Tongue (tissue), 3 donors: ENCODE measurements at places on chromosomes 1 and 21. TPM values are rescaled to one million over a fixed set of nuclear protein-coding genes. Genes with fewer than 3 reads are reported as not detected.

DNA sequence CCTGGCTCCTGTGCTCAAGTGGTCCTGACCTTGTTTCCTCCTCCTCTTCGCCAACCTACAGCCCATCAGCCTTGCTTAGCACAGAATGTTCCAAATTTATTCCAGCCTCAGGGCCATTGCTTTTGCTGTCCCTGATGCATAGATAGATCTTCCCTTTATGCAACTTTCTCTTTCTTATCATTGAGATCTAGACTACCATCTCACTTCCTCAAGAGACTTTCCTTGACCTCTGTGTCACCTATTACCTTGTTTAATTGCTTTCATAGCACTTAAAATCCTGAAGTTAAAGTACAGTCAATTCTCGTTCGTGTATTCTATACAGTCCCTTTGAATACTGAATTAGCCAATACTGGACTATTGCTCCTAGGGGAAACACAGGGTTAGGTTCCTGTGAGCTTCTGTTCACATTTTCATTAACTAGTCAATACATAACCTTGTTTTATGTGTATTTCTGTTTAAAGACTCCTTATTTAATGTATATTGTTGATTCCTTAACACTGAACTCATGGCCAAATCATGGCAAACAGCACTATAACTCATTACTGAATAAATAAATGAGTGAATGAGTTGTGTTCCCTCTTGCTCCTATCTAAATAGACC, 26.2 kb upstream of the MCOLN3 start:
- DNase-seq: no peak

- DNase-seq: peak; percentile 56
Measured at GRCh38 chr1:22044690-22045420, 7.7 kb upstream of the CDC42 start.

Gene ATP1A2
- 144 TPM for total RNA-seq

DNA sequence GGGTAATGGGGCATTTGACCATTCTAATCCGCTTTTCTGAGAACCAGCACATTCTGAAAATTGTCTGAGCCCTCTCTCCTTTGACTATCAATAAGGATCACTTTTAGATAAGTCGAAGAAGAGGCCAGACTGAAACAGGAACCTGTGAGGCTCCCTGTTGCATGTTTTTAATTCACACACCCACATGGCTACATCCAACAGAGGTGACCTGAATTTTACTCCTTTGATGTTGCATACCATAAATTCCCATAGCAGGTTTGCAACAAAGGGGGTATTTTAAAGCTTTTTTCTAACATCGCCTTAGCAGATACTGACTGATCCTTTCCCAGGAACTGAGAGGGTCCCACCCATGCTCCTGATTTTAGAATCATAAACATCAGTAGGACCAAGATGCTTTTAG, 450.8 kb downstream of the USP25 start:
- no peak for DNase-seq

- DNase-seq: peak; percentile 74
Measured at GRCh38 chr1:202210385-202210784, 16.8 kb downstream of the LGR6 start.

GRCh38 chr1:22471078-22471477, 19.4 kb downstream of the ZBTB40 start:
- DNase-seq: peak; percentile 58

Gene TRNP1
- 4.5 TPM for total RNA-seq

DNA sequence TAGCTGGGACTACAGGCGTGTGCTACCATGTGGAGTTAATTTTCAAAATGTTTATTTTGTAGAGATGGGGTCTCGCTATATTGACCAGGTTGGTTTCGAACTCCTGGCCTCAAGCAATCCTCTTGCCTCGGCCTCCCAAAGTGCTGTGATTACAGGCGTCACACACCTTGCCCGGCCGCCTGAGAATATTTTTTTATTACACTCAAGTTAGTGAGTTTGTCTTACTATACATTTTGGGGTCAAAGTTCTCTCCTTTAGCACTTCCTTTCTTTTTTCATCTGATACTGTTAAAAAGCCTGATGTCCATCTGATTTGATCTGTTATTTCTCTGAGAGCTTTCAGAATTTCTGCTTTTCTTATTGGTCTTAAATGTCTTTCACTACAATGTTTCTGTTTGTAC, 128.8 kb downstream of the KIAA0319L start:
- DNase-seq: no peak

GRCh38 chr21:37292941-37293340, 25.8 kb upstream of the VPS26C start:
- DNase-seq: peak; percentile 47

DNA sequence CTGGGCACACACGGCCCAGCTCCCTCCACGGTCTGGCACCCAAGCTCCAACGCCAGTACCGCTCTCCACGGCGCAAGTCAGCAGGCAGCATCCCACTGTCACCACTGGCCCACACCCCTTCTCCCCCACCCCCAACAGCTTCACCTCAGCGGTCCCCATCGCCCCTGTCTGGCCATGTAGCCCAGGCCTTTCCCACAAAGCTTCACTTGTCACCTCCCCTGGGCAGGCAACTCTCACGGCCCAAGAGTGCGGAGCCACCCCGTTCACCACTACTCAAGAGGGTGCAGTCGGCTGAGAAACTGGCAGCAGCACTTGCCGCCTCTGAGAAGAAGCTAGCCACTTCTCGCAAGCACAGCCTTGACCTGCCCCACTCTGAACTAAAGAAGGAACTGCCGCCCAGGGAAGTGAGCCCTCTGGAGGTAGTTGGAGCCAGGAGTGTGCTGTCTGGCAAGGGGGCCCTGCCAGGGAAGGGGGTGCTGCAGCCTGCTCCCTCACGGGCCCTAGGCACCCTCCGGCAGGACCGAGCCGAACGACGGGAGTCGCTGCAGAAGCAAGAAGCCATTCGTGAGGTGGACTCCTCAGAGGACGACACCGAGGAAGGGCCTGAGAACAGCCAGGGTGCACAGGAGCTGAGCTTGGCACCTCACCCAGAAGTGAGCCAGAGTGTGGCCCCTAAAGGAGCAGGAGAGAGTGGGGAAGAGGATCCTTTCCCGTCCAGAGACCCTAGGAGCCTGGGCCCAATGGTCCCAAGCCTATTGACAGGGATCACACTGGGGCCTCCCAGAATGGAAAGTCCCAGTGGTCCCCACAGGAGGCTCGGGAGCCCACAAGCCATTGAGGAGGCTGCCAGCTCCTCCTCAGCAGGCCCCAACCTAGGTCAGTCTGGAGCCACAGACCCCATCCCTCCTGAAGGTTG, 97.6 kb downstream of the PIK3R3 start:
- no peak for DNase-seq

DNA sequence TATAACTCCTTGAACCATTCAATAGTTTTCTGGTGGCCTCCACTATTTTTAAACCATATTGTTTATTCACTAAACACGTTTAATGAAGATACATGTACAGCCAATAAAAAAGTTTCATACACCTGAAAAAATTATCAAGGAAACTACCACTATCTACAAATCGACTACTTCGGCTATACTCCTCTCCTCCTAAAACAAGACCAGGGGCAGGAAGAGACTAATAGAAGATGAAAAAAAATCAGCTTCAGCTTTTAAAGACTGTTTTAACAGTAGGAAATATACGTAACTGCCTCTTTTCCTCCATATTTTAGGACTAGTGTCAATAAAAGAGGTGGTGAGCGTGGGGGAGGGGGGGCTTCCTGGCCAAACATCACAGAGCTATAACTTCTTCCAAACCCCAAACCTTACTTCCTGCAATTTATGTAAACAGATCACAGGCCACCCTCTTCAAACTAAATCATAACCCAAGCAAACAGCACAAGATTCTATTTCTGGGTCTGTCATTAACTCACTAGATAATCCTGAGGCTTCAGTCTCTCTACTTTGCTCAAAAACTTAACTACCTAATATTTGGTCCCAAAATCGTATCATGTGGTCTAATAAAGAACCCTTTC, 15.1 kb downstream of the FOXJ3 start:
- no peak for DNase-seq
